ENCODE measurements at places on chromosomes 13 and 19. TPM values are rescaled to one million over a fixed set of nuclear protein-coding genes. Genes with fewer than 3 reads are reported as not detected.

The SPTBN4 gene
- 0.70 TPM for total RNA-seq

The CYP2A7 gene
- total RNA-seq: not detected

The KASH5 gene
- total RNA-seq: not detected

The DMAC2 gene
- total RNA-seq: 109 TPM

The FGF21 gene
- not detected for total RNA-seq

The SPACA4 gene
- not detected for total RNA-seq

The LILRB1 gene
- not detected for total RNA-seq

The PRR22 gene
- total RNA-seq: 2.5 TPM

The CPT1C gene
- total RNA-seq: 14.4 TPM

The RFPL4AL1 gene
- total RNA-seq: not detected

The ABHD8 gene
- total RNA-seq: 3.2 TPM

The TPRX2 gene
- total RNA-seq: not detected

Data from A549 treated with ZK216348 at 1 μM for 4 hours (cell line).